ENCODE measurements at places on chromosomes 1 and 21.

GRCh38 chr1:23394684-23395083, 25.0 kb upstream of the ZNF436 start:
- peaks cover 30% of the 10 kb centered on the region for H3K4me1 ChIP-seq
- no peaks in the 10 kb centered on the region for H3K36me3 ChIP-seq
- H3K27me3 ChIP-seq = no peaks in the 10 kb centered on the region

DNA sequence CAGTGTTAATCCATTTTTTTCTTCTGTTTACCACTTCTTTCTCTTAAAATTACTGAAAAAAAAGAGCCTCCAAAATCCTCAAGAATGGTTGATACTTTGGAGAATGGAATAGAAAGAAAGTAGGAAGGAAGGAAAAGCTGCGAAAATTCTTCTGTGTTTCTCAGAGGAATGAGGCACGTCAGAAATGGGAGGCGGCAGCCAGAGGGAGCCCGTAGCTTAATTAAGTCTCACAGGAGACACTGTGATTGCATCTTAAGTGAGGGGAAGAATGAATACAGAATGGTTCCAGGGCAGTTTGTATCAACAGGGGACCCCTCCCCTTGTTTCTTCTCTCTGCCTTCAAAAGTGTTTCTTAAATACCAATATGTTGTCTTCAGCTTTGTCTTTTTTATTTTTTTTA, 1099.5 kb downstream of the PLA2G4A start:
- H3K36me3 ChIP-seq = no peaks in the 10 kb centered on the region
- no peak overlapping the region for H3K27ac ChIP-seq
- no peak overlapping the region for H3K4me3 ChIP-seq
- H3K4me1 ChIP-seq = no peaks in the 10 kb centered on the region

- no peaks in the 10 kb centered on the region for H3K27me3 ChIP-seq
- H3K27ac ChIP-seq = peak within 1 kb of the TSS; percentile 85
- DNase-seq = peak; percentile 89
- peaks cover 59% of the 10 kb centered on the region for H3K4me1 ChIP-seq
- H3K36me3 ChIP-seq = no peaks in the 10 kb centered on the region
Measured at GRCh38 chr1:109619576-109620400, at the start of the genes AMPD2 and GNAT2. Gene AMPD2 (plus strand): TSS chr1:109619837. CDS start chr1:109621176, 1,339 bp downstream. Gene GNAT2 (minus strand): TSS chr1:109619616. CDS start chr1:109612870, 6,746 bp downstream.

DNA sequence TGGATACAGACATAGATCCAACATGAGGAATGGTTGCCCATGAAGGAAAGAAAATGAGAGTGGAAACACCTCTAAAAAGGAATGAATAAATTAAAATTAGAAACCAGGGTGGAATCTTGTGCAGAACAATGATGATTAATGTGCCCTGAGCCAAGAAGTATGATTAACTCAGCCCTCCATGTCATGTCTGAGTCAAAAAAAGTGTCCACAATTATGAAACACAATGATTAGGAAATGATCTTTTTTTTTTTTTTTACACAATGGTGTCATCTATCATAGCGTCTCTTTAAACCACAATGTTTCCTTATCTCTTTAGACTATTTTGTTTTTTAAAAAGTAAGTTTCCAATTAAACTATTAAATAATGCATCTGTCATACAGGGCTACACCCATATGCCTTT, 78.9 kb upstream of the RAB4A start:
- no peaks in the 10 kb centered on the region for H3K4me1 ChIP-seq
- H3K36me3 ChIP-seq = no peaks in the 10 kb centered on the region
- no peak for DNase-seq
- H3K27ac ChIP-seq = no peak overlapping the region

DNA sequence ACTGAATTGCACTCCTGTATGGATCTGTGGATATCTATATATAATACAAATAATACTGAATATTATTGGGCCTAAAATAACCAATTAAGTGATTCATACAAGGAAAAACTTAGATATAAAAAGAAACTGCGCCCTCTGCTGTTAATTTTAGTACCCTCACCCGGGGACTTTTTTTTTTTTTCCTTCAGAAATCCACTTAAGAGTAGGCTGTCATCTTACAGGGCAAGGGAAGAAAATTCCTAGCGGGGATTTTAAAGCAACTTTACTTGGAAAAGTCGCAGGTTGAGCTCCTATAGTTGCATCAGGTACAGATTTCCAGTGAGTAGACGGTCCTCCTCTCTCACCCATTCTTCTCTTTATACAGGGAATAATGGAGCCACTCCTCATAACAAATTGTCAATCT, 1.3 kb downstream of the NTNG1 start:
- no peaks in the 10 kb centered on the region for H3K4me1 ChIP-seq
- no peak overlapping the region for H3K27ac ChIP-seq
- H3K36me3 ChIP-seq = no peaks in the 10 kb centered on the region
- DNase-seq = no peak
- peak overlapping the region; percentile 55 for H3K4me3 ChIP-seq
- H3K27me3 ChIP-seq = no peaks in the 10 kb centered on the region

- no peak overlapping the region for H3K4me3 ChIP-seq
- peaks cover 4% of the 10 kb centered on the region for H3K36me3 ChIP-seq
- no peak overlapping the region for H3K27ac ChIP-seq
Measured at GRCh38 chr1:7768583-7768982, 2.5 kb upstream of the VAMP3 start.

DNA sequence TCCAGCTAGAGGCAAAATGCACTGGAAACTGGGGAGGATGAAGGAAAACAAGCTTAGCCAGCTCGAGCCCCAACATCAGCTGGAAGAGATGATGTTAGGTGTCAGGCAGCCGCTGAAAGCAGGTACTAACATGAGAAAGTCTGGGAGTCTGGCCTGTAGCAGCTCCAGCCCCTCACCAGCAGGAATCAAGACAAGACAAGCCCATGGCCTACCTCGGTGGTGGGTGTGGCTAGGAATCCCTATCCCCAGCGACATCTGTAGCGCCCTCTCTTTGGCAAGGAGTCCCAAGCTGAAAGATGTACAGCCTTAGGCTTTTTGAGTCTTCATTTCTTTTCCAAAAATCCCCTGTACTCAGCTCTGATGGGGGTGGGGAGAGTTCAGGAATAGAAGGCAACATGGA, 2.6 kb downstream of the DLGAP3 start:
- H3K4me1 ChIP-seq = peaks cover 17% of the 10 kb centered on the region
- no peak overlapping the region for H3K27ac ChIP-seq
- no peak overlapping the region for H3K4me3 ChIP-seq
- no peaks in the 10 kb centered on the region for H3K36me3 ChIP-seq
- no peak for DNase-seq

- DNase-seq = no peak
- H3K4me3 ChIP-seq = no peak overlapping the region
- H3K4me1 ChIP-seq = no peaks in the 10 kb centered on the region
- H3K27ac ChIP-seq = no peak overlapping the region
- H3K36me3 ChIP-seq = no peaks in the 10 kb centered on the region
Measured at GRCh38 chr1:203593723-203594122, 32.9 kb upstream of the ATP2B4 start.

- H3K4me1 ChIP-seq = peaks cover 24% of the 10 kb centered on the region
- no peak overlapping the region for H3K27ac ChIP-seq
- no peaks in the 10 kb centered on the region for H3K36me3 ChIP-seq
- no peaks in the 10 kb centered on the region for H3K27me3 ChIP-seq
- H3K4me3 ChIP-seq = no peak overlapping the region
- no peak for DNase-seq
Measured at GRCh38 chr1:3217181-3217641, 148.2 kb downstream of the PRDM16 start.

GRCh38 chr1:24970399-24970753, 40.3 kb upstream of the RUNX3 start:
- no peaks in the 10 kb centered on the region for H3K36me3 ChIP-seq
- no peaks in the 10 kb centered on the region for H3K27me3 ChIP-seq
- no peak overlapping the region for H3K4me3 ChIP-seq

- H3K4me3 ChIP-seq = no peak overlapping the region
- no peaks in the 10 kb centered on the region for H3K27me3 ChIP-seq
- H3K4me1 ChIP-seq = no peaks in the 10 kb centered on the region
- H3K36me3 ChIP-seq = no peaks in the 10 kb centered on the region
- no peak overlapping the region for H3K27ac ChIP-seq
- DNase-seq = no peak
Measured at GRCh38 chr1:67345556-67345955, 37.9 kb downstream of the IL12RB2 start.

DNA sequence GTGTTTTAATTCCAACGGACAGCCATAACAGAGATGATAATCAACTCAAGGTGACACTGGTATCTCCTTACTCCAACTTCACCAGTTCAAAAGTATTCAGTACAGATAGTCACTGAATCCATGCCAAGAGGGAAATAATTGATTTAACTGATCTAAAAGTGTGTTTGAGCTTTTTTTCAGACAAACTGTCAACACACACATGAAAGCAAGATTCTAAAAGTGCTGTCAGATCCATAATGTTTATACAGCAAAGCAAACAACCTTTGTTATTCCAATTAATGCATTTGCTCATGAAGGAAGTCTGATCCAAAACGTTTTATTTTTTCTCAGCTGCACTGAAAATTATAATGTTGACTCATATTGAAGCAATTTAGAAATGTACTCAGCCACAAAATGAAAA, 5.9 kb upstream of the PRKAA2 start:
- DNase-seq = no peak
- H3K27ac ChIP-seq = no peak overlapping the region
- H3K36me3 ChIP-seq = no peaks in the 10 kb centered on the region

DNA sequence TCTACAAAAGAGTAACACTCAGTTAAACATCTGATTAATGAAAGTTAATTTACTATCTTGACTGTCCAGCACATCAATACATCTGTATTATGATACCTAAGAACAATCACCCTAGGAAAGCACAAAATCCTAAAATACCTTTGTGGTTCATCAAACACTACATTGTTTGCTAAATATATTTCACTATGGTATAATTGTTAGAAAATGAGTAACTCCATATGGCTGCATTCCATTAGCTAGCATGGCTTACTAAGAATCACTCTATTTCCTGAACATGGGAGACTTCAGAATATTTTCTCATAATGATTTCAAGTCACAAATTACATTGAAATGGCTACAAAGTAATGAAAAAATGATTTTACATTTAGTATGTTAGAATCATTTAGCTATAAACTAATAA, 12.5 kb downstream of the TRMT1L start:
- no peak overlapping the region for H3K4me3 ChIP-seq
- no peaks in the 10 kb centered on the region for H3K27me3 ChIP-seq
- peaks cover 11% of the 10 kb centered on the region for H3K36me3 ChIP-seq
- H3K27ac ChIP-seq = no peak overlapping the region
- no peak for DNase-seq

- H3K27me3 ChIP-seq = no peaks in the 10 kb centered on the region
- H3K4me1 ChIP-seq = no peaks in the 10 kb centered on the region
- H3K4me3 ChIP-seq = no peak overlapping the region
- H3K27ac ChIP-seq = no peak overlapping the region
Measured at GRCh38 chr1:9010781-9011323, 15.4 kb downstream of the SLC2A7 start.

- H3K4me1 ChIP-seq = no peaks in the 10 kb centered on the region
- no peaks in the 10 kb centered on the region for H3K36me3 ChIP-seq
- no peak overlapping the region for H3K27ac ChIP-seq
- H3K27me3 ChIP-seq = no peaks in the 10 kb centered on the region
- DNase-seq = no peak
- no peak overlapping the region for H3K4me3 ChIP-seq
Measured at GRCh38 chr1:175129644-175129996, 62.0 kb downstream of the TNN start.

DNA sequence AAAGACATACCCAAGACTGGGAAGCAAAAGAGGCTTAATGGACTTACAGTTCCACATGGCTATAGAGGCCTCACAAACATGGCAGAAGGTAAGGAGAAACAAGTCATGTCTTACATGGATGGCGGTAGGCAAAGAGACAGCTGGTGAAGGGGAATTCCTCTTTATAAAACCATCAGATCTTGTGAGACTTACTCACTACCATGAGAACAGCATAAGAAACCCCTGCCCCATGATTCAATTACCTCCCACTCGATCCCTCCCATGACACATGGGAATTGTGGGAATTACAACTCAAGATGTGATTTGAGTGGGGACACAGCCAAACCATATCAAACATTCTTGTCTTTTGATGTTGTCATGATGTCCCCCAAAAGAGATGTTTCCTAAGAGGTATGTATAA, 103.3 kb downstream of the DUSP10 start:
- H3K27me3 ChIP-seq = no peaks in the 10 kb centered on the region
- DNase-seq = no peak
- H3K27ac ChIP-seq = no peak overlapping the region
- H3K36me3 ChIP-seq = no peaks in the 10 kb centered on the region
- no peak overlapping the region for H3K4me3 ChIP-seq

DNA sequence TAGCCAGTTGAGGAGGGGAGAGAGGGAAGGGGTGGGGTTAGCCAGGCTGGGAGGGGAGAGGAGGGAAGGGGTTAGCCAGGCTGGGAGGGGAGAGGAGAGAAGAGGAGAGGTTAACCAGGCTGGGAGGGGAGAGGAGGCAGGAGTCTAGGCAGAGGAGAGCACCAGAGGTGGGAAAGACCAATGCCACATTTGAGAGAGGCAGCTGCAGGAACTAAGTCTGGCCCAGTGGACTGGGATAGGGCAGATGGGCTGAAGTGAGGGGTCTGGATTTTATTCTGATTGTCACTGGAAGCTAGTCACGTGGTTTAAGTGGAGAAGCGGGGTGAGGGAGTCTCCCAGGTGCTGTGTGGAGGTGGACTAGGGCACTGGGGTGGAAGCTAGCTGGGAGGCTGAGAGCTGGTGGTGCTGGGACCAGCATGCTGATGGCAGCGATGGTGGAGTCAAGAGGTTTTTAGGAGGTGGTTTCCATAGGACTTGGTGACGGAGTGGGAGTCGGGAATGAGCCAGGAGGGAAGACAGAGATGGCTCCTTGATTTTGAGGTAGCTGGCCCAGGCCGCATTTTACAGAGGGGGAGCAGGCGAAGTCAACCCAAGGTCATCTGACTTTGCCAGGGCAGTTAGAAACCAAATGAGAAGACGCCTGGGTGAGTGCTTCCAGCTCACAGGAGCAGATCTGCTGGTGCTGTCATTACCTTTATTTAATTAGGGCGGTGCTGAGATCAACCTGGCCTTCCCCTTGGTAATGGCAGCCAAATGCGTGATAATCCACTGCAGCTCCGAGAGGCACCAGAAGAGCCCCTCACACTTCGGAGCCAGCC, 42.8 kb downstream of the DISP3 start:
- DNase-seq = no peak
- H3K4me1 ChIP-seq = no peaks in the 10 kb centered on the region
- H3K27me3 ChIP-seq = no peaks in the 10 kb centered on the region
- no peak overlapping the region for H3K4me3 ChIP-seq
- no peaks in the 10 kb centered on the region for H3K36me3 ChIP-seq

- H3K4me1 ChIP-seq = peaks cover 2% of the 10 kb centered on the region
- H3K27ac ChIP-seq = no peak overlapping the region
- DNase-seq = no peak
- no peaks in the 10 kb centered on the region for H3K36me3 ChIP-seq
Measured at GRCh38 chr1:39733161-39733560, 5.5 kb upstream of the PPIE start.

DNA sequence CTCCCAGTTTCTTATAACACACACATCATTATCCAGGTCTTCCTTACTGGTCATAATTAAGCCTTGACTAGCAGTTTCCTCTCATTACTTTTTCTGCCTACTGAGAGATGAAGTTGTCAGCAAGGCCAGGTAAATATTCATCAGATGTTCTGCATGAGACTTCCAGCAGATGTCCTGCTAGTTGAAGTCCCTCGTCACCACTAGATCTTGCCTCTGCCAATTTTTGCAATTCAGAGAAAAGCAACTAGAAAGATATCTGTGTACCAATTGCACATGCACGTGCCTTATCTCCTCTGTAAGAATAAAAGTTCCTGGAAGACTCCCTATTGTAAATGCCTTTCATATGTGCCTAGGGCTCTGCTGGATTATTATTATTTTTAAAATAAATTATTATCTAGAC, 18.3 kb downstream of the ACKR1 start:
- H3K4me3 ChIP-seq = no peak overlapping the region
- no peaks in the 10 kb centered on the region for H3K27me3 ChIP-seq

- no peaks in the 10 kb centered on the region for H3K4me1 ChIP-seq
- no peak overlapping the region for H3K4me3 ChIP-seq
- H3K27ac ChIP-seq = no peak overlapping the region
- no peaks in the 10 kb centered on the region for H3K36me3 ChIP-seq
- no peaks in the 10 kb centered on the region for H3K27me3 ChIP-seq
Measured at GRCh38 chr1:222127526-222128152, 385.8 kb upstream of the DUSP10 start.

All from right atrium auricular region (tissue), 2 donors.